T47D (cell line): ENCODE measurements at places on chromosomes 2 and 18.

DNA sequence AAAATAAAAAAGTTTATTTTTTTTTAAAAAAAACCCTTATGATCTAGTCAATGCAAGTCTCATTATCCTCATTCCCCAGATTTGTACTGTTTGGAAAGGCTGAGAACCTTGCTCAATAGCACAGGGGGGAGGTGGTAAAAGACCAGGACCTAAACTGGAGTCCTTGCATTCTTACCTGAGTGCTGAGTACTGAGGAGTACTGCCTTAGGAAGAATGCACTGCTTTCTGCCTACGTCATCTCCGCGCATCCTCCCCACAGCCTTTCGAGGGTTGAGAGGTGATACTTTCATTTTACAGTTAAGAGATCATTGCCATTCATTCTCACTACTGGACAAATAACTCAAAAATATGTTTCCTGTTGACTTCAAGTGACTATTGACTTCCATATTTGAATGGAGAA, 73.8 kb downstream of the MAP3K20 start:
- DNase-seq, result no peak

- no peak for DNase-seq
Observed at GRCh38 chr2:186518945-186519344, 32.9 kb downstream of the ZC3H15 start.

GRCh38 chr18:67672155-67672554, 155.6 kb upstream of the DSEL start:
- DNase-seq, result no peak

DNA sequence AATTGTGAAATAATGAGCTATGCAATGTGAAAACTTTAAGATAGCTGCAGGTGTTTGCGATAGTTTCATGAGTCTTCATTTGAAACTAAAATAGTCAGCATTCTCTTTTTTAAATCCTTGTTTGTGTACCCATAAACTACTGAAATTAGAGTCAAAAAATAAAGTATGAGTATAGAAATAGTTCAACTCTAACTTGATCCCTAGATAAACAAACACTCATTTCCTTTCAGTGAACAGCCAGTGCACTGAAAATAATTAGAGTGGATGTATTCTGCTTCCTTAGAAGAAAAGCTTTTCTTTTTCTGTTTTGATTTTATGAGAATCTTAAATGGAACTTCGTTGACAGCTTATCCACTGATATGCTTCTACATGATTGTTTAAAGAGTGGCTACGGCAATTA, 1033.4 kb downstream of the SOCS6 start:
- DNase-seq, result no peak

GRCh38 chr2:33478968-33479731, 2.7 kb downstream of the RASGRP3 start:
- DNase-seq, result no peak

GRCh38 chr2:202765436-202765835, 106.1 kb downstream of the ICA1L start:
- no peak for DNase-seq
